CD4-positive, alpha-beta T cell treated with Interleukin-12 subunit alpha and Interleukin-12 subunit beta, for 1 hour (primary cell): ENCODE measurements at places on chromosomes 3 and 15.
A peak's percentile ranks its signal among the peaks of the same experiment; 100 is the strongest.

DNA sequence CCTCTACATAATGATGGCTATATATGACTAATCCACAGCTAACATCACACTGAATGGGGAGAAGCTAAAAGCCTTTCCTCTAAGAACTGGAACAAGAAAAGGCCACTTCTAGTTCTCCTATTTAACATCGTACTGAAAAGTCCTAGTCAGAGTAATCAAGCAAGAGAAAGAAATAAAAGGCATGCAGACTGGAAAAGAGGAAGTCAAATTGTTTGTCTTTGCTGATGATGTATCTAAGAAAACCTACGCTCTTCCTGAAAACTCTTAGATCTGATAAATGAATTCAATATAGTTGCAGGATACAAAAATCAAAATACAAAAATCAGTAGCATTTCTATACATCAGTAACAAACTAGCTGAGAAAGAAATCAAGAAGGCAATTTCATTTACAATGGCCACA, 116.9 kb downstream of the TP63 start:
- DNase-seq, result no peak

DNA sequence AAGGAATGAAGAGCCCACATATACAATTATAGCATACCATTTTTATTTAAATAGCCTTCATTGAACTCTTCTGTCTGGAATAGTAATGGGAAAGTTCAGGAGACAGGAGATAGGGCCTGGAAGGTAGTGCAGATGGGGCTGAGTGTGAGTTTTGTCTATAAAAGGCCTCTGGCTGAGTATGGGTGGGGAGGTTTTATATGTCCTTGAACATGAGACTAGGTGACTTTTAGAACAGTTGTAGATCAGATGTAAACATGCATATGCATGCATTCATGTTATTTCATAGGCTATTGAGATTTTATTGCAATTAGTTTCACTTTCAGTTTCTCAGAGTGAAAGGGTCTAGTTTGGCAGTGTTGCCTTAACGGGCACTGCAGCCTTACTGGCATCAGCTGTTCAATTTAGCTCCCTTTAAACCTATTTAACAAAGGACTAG, 27.1 kb downstream of the CGGBP1 start:
- peak; percentile 64 for DNase-seq

DNA sequence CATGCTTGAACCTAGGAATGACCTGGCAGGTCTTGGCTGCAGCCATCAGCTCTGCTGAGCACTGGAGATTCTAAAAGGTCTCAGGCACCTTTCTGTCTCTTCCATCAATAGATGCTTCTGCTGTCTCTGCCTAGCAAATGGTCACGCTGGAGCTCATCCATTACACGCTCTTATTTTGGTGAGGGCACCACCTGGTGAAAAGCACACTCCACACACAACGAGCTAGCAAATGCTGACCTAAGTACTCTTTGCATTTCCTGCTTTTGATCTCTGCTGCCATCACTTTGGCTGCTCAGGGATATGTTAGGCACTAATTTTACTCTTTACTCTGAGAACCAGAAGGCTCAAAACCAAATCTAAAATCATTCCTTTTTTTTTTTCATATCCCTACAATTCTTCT, 91.3 kb downstream of the RAB11A start:
- DNase-seq, result no peak

GRCh38 chr3:150391161-150391560, 16.9 kb upstream of the TSC22D2 start:
- DNase-seq, result no peak

GRCh38 chr3:188339410-188340295, 185.7 kb downstream of the LPP start:
- peak; percentile 48 for DNase-seq

DNA sequence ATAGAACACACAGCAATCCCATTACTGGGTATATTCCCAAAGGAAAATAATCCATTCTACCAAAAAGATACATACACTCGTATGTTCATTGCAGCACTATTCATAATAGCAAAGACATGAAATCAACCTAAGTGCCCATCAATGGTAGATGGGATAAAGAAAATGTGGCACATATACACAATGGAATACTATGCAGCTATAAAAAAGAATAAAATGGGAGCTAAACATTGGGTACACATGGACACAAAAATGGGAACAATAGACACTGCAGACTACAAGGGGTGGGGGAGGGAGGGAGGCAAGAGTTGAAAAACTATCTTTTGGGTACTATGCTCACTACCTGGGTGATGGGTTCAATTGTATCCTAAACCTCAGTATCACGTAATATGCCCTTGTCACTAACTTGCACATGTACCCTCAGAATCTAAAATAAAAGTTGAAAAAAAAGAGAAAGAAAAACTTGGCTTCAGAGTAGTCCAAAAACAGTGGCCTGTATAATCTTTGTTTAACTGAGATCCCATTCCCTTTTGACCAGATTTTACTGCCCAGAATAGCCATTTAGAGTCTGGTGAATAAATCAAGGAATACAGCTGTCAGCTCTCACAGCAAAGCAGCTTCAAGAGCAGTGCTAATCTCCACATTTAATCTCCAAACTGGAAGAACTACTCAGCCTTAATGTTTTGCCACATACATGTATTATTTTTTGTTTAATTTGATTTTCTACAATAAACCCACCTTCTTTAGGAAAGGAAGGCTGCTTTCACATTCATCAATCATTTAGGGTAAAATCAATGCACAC, 54.5 kb upstream of the XRN1 start:
- no peak for DNase-seq

DNA sequence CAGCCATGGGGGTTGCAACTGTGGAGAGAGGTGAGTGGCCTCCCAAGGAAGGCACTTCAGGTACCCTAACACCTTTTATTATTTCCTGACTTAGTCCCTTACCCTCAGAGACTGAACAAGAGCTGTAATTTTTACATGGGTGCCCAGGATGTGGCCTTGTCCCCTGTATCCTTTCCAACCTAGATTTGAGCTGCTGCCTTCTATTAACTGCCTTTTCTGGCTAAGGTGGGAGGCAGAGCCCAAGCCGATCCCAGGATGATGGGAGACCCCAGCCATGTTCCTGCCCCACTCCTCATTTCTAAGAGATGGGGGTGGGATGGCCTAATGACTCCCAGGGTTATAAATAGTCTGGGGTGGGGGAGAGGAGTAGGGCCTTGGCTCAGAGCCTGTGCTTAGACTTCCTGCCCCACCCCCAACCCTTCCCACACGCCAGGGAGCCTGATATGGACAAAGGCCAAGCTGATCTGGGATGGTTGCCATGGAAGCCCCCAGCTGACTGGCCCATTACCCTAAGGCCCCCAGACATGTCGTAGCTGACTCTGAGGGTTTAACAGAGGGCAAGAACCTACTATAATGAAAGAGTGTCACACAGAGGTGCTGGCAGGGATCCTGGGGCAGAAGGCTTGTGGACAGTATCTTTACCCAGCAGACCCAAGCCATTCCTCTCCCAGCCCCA, 1.9 kb downstream of the KLHDC8B start:
- no peak for DNase-seq

- no peak for DNase-seq
Measured at GRCh38 chr15:101152914-101153313, 98.9 kb downstream of the CHSY1 start.
